NCI-H2081 treated with DMSO at 0.1 percent for 48 hours (cell line): ENCODE measurements at places on chromosomes 16 and 17.

- no peak for DNase-seq
These were observed 64.9 kb downstream of the PLD6 start for GRCh38 chr17:17141279-17141678.

GRCh38 chr17:2222901-2223616 lies 80.5 kb downstream of the SMG6 start:
- no peak for DNase-seq

DNA sequence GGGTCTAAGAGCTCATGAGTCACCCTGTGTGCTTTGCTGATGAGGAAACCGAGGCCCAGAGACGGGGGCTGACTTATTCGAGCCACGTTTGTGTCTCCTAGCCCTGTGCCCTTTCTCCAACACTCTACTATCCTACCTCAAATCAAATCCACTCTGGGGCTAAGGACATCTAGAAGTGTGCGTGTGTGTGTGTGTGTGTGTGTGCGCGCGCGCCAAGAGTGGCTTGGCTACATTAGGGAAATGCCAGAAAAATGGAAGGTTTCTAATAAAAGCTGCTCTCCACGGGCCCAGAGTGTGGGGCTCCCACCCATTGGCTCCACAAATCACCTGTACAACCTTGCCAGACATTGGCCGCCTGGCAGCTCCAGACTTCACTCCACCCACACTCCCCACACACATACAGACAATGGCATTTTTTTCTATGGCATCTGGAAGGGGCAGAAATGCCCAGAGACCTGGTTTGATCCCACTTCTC lies 30.3 kb upstream of the PHOSPHO1 start:
- no peak for DNase-seq

DNA sequence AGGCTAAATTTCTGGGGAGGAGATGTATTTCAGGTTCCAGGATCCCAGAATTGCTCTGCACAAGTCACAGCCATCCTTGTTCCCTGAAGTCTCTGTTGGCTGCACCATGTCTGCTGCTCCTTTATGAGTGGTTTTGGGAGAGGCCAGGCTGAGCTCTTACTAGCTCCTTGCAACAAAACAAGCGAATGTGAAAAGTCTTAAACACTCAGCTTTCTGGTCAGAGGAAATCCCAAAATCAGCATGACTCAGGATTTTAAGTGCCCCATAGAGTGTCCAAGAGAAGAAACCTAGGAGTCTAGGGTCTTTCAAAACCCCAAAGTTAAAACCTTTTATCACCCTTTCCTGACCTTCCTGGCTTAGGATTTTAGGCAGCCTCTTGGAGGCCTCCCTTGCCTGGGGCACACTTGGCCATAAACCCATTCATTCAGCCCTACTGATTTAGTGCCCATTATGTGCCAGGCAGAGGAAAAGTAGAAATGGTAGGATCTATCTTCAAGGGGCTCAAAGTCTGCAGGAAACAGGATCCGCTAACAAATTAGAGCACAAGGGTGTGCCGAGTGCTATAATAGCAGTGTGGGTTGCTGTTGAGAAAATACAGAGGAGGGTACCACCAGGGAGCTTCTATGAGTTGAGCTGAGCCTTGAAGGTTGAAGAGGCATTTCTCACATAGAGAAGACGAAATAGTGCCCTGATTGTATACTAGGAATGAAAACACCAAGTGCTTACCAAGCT lies 36.9 kb downstream of the SOST start:
- no peak for DNase-seq

DNA sequence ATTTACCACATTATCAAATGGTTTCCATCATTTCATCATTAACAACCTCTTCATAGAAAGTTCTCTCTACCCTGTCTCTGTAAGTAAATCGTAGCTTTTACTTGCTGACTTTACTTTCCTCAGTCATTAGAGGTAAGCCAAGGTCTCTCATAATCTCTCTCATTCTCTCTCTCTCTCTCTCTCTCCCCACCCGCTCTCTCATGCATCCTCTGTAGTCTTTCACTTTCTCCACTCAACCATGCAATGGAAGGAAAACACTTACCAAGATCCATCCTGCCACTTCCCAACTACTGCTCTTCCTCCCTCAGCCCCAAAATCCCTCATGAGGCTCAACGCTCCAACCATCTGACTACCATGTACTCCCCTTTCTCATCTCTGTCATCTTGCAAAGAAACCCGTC lies 6.1 kb downstream of the CEP112 start:
- no peak for DNase-seq

GRCh38 chr16:50539053-50539695 lies 9.0 kb upstream of the NKD1 start:
- no peak for DNase-seq

GRCh38 chr17:32099686-32100085 lies 42.6 kb upstream of the RHOT1 start:
- DNase-seq, result no peak

GRCh38 chr16:4293822-4294457 lies 21.1 kb upstream of the TFAP4 start:
- DNase-seq, result no peak

GRCh38 chr16:69564845-69565670 lies 708 bp upstream of the NFAT5 start:
- no peak for DNase-seq

- DNase-seq, result no peak
These were observed 9.0 kb downstream of the NTHL1 start for GRCh38 chr16:2038382-2039231.

DNA sequence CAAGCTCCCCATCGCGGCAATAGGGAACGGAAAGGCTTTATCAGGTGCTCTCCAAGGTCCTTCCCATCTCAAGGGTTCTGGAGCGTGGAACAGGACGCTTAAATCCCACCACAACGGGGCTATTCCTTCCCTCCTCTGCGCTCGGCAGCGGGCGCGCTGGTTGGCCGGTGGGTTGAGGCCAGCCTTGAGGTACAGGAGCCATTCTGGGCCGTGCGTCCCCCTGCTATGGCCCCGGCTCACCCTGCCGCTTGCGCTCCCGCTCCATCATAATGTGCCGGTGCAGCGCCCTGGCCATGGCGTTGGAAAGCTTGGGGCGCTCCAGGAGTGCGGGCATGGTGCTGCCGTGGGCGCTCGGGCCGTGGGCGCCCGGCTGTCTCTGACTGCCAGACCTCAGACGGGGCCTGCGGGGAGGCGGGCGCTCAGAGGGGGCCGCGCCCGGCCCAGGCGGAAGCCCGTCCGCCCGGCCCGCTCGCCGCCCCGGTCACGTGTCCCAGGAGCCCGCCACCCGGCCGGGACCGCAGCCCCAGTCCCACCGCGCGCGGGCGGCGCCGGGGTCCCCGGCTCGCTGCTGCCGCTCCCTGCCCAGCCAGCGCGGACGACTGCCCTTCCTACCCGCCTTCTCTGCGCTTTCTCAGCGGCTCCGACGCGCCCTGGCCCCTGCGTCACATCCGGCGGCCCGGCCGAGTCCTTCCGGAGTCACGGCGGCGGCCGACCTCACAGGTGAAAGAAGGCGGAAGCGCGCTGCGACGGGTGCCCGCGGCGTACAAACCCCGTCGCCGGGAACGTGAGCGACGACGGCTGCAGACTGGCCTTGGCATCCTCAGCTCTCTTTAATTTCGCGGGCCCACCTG lies at the start of gene GPS2:
Gene GPS2 (minus strand): TSS at position 642 of the 851 bp plus-strand sequence. CDS start 308 bp downstream, at position 334.
- DNase-seq, result peak; percentile 27

DNA sequence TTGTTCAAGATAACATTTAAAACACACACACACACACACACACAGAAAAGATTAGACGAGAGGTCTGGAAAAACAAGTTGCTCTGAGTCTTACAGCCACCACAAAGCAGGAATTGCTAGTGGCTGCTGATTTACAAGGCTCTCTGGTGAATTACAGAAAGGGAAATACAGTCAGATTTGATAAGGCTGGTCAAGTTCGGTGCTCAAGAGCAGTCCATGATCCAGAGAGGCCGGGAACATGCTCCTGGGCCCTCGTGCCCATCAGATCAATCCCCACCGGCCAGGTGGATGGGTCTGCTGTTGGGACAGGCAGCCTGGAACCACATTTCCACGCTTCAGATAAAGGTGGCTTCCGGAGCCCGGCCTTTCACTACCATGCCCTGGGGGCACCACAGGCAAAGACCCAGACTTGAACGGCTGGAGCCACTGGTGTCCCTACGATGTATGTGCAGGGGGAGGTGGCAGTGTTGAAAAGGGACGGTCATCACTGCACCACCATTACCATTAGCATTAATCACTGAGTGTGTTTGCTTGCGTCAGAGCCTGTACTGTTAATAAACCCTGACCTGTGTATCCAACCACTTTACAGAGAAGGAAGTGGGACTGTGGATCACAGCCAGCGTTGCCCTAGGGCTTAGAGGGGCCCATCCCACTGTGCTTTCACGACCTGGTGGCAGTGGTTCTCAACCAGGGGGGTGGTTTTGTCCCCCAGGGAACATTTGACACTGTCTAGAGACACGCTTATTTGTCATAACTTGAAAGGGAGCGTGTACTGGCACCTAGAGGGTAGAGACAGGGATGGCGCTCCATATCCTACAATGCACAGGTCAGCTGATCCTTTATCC lies 95.1 kb downstream of the XYLT1 start:
- DNase-seq, result no peak

- DNase-seq, result no peak
These were observed 83.5 kb downstream of the ADCY9 start for GRCh38 chr16:4032768-4033167.

DNA sequence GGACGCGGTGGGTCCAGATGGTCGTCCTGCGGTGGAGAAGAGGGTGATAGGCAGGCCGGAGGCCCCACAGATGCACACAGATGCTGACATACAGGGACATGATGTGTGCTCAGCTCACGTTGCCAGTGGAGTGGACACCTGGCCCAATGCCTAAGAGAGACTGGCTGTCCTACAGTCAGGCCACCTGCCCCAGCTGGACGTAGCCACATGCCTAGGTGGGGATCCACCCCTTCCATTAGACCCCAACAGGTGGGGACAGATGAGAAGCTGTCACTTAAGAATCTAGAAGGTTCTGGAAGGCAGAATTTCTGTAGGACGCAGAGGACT lies 117.6 kb upstream of the ZNF750 start:
- no peak for DNase-seq

- no peak for DNase-seq
These were observed 4.0 kb upstream of the DLX4 start for GRCh38 chr17:49964769-49965523.

- no peak for DNase-seq
These were observed 5.3 kb upstream of the CCL1 start for GRCh38 chr17:34368196-34368945.

GRCh38 chr17:21211825-21212479 lies 2.0 kb downstream of the TMEM11 start:
- DNase-seq, result no peak

GRCh38 chr16:50505714-50506542 lies 42.3 kb upstream of the NKD1 start:
- no peak for DNase-seq

DNA sequence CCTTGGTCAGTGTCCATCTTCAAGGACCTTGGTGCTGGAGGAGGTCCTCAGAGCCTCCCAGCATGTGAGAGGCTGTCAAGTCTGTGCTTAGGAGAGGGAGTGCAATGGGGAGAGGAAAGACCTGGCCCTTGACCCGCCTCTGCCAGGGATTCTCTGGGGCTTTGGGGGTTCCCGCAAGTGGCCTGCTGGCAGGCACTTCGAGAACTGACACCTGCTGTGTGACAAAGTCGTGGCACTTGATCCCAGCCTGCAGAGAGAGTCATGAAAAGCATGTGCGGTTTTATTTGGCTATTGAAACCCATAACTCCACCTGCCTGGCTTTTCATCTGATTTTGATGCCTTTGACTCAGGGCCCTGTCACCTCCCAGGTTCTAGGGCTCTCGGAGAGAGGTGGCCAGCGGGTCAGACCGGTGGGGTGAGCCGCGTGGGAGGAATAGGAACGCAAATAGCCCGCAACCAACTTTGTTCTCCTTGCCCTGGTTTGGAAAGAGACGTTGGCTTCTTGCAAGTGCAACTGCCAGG lies 42.8 kb upstream of the GSE1 start:
- no peak for DNase-seq

- DNase-seq, result no peak
These were observed 16.6 kb downstream of the SOX8 start for GRCh38 chr16:998211-998610.

- no peak for DNase-seq
These were observed 4.1 kb downstream of the USP31 start for GRCh38 chr16:23145186-23145585.

DNA sequence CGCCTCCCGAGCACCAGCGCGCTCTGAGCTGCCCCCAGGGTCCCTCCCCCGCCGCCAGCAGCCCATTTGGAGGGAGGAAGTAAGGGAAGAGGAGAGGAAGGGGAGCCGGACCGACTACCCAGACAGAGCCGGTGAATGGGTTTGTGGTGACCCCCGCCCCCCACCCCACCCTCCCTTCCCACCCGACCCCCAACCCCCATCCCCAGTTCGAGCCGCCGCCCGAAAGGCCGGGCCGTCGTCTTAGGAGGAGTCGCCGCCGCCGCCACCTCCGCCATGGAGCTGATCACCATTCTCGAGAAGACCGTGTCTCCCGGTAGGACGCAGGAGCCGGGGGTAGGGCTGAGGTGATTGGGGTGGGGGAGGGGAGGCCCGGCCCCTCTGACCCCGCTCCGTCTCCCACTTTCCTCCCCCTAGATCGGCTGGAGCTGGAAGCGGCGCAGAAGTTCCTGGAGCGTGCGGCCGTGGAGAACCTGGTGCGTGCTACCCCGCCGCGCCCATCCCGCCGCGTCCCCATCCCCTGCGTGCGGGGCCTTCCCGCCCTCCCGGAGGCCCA lies 329 bp downstream of the KPNB1 start:
- no peak for DNase-seq
